ENCODE measurements at places on chromosomes 1 and 21.

- no peak for DNase-seq
These were observed 82.3 kb downstream of the HMCN1 start for GRCh38 chr1:185816460-185816859.

DNA sequence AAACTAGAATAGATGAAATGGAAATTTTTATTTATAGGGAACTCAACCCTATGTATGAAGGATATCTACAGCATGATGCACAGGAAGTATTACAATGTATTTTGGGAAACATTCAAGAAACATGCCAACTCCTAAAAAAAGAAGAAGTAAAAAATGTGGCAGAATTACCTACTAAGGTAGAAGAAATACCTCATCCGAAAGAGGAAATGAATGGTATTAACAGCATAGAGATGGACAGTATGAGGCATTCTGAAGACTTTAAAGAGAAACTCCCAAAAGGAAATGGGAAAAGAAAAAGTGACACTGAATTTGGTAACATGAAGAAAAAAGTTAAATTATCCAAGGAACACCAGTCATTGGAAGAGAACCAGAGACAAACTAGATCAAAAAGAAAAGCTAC is 7.9 kb downstream of the USP1 start:
- no peak for DNase-seq

DNA sequence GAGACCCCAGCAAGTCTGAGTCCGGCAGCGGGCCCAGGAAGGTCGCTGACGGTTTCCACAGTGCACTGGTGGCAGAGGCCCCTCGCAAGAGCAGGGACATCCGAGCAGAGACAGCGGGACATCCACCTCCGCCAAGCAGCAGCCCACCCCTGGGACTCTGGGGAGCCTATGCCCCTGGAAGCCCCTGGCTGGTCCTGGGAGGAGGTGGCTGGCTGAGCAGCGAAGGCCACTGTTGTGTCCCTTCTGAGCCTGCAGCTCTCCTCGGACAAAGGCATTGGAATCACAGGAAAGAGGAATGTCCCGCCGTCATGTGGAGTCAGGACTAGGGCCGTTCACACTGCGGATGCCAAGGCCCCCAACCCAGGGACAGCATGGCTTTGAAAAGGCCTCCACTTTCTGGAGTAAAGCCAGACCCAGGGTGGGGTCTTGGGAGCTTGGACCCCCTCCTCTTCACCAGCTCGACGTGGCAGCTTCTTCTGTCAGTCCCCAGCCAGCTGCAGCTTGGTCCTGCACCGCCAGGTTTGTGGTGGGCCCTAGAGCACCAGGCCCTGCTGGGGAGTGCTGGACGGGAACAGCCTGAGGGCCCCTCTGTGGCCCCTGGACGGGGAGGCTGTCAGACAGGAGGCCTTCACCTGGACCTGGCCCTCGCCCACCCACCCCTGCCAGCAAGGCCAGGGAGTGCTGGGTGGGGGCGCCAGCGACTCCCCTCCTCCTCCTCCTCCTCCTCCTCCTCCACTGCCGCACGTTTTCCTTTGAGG is 1.4 kb downstream of the MEGF6 start:
- DNase-seq, result no peak

GRCh38 chr1:83053446-83053845 is 945.5 kb downstream of the TTLL7 start:
- DNase-seq, result no peak

DNA sequence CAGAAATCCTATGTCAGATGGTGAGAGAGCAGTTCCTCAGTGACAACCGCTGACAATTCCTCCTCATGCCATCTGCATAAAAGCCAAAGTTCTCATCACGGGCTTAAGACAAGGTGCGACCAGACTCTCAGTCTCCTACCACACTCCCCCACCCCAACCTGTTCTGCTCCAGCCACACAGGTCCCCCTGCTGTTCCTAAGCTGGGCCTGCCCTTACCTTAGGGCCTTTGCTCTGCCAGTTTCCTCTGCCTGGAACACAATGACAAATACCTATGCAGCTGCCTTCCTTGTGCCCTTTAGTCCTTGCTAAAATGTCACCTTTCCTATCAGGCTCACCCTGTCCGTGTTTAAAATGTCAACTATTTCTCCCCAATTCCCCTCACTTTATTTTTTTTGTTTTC is 382.2 kb downstream of the NTNG1 start:
- no peak for DNase-seq

DNA sequence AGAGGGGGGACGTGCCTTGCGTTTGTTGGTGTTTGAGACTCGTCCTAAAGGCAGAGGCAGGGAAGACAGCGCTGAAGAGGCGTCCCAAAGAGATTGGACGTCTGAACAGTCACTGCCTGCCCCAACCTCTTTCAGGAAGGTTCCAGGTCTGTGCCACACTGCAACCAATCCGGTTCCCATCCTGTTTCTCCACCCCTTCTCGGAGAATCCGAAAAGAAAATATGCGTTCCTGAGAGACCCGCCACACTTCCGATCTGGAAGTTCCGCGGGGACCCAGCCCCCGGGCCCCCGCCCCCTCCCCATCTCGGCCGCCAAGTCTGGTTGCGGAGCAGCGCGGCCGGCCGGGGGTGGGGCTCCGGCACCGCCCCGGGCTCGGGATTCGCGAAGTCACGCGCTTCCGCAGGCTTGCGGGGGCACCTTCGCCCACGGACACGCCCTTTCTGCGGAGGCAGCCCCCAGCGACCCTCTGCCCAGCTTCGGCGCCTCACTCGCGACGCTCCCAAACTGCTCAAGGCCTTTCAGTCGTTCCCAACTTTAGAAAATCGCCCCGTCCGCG is 124.5 kb upstream of the DPYD start:
- DNase-seq, result peak; percentile 23

GRCh38 chr1:101526813-101527212 is 290.0 kb downstream of the S1PR1 start:
- no peak for DNase-seq

DNA sequence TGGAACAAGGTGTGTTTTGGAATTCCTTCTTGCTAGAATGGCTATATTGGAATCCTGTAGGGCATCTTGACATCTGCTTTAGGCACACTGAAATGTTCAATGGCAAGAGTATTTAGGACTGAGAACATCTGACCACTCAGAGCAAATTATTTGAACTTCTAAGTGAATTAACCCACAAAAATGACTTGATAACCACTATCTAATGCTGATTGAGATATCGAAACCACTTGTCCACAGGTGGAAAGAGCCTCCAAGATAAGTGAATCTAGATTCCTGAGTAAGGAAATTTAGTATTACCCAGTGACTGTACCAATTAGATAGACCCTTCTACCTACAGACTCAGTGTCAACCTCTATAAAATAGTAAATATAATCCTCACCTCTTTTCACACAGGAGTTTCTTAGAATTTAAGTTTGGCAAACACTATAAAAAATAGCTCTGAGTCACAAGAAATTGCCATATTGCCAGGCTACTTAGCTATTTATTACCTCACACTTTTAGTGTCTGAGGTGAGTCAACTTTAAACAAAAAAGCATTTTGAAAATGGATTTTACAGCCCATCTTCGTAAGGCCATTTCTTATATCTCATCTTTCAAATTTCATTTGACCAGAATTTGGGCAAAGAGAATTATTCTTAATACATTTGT is 421.8 kb downstream of the PTBP2 start:
- no peak for DNase-seq

DNA sequence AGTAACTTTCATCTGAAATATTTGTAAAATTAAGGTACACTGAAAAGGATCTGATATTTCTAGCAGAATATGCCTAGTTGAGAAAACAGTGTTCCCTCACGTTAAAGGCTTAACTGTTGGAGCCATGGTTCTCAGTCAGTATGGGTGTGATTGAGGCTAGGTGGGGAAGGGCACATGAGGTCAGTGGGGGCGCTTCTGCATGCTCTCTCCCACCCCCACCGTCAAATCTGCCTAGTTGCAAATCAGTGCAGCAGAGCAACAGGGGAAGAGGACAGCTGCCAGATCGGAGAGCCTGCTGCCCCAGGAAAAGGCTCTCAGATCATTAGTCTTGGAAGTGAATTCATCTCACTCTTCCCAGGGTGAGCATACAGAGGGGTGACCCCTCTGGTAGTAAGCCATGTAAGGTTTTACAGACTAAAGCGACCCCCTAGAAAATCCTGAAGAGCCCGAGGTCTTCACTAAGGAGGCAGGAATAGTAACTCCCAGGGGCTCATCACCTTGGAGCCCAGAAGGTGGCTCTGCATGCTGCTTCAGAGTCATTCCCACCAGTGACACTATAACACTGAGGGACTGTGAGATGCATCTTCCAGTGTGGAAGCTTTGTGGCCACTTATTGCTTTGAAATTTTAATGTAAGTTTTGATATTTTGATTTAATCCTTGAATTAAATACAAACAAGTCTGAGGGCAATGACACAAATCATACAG is 83.1 kb upstream of the BARHL2 start:
- DNase-seq, result no peak

DNA sequence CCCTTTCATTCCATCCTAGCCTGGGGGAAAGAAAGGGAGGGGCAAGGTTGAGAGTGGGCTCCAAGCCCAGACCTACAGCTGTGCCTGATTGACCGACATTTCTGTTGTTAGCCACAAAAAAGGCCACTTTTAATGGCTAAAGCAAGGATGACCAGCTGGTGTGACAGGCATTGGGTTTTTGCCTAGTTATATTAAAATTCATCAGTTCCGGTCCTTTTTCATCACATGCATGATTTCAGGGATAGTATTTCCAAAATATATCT is 192.3 kb downstream of the ZNF326 start:
- DNase-seq, result no peak

DNA sequence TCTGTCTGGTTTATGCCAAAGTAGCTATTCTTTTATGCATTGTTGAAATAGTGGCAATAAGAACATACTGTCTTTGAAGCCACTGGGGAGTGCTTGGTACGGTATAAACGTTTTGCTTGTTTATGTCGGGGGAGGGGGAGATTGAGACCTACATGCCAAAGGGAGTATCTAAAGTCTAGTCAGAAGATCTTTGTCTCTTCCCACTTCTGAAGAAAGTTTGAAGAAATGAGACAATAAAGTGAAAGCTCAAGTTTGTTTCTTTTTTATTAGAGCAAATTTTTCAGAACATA is 6.8 kb downstream of the AKIRIN1 start:
- DNase-seq, result no peak

DNA sequence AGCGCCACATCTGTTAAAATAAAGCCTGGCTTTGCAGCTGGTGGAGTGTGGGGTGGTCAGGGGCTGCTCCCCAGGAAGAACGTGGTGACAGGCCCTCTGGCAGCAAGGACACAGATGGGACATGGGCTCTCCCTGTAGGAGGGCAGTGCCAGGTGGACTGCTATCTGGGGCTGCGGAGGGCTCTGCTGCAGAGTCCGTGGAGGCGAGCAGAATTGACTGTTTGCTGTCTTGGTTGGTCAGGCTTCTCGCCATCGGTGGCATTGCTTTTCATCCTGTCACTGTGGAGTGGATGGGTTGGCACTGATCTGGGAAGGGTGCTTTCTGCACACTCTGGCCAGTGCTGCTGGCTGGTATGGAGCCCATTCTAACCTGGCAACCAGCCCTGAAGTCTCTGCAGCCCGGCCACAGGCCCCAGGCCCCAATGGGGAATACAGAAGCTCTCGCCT is 103.0 kb downstream of the LAMC2 start:
- DNase-seq, result no peak

DNA sequence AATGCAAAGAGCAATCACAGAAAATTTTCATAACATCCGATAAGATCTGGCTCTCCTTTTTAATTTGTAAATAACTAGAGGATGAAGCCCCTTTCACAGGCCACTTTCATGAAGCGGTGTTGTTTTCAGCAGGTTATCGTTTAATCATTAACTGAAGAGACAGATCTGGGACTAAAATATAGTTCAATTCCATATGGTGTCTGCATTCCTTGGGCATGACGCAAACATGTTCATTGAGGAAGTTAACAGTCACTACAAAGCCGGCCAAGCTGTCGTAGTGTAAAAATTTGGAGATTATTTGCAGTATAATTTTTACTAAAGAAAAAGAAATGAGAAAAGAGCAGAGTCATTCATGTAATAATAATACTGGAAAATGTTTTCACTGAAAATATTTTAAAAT is 565.2 kb upstream of the ADAMTS5 start:
- DNase-seq, result no peak

GRCh38 chr21:15823486-15824150 is 93.8 kb downstream of the USP25 start:
- peak; percentile 14 for DNase-seq

DNA sequence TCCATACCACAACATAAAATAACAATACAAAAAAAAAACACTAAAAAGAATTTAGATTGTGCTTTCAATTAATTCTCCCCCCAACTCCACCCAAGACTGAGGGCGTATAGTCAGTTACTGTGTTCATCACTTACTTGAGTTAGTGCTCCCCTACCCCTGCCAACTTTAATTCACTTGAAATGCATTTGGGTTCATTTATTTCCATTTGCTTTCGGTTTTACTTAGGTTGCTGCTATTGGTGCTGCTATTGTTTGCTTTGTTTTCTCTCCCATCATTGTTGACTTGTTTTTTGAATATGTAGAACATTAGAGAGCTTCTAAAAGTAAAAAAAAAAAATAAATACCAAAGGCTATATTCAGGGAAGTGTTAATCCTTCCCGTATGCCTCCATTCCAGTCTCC is 10.7 kb upstream of the CYYR1 start:
- no peak for DNase-seq

Measured in activated CD4-positive, alpha-beta T cell treated with anti-CD3 and anti-CD28 coated beads for 36 hours (primary cell).